ENCODE measurements at places on chromosomes 7 and 10.

- DNase-seq, result no peak
Measured at GRCh38 chr7:13327669-13328068, 640.2 kb downstream of the ARL4A start.

DNA sequence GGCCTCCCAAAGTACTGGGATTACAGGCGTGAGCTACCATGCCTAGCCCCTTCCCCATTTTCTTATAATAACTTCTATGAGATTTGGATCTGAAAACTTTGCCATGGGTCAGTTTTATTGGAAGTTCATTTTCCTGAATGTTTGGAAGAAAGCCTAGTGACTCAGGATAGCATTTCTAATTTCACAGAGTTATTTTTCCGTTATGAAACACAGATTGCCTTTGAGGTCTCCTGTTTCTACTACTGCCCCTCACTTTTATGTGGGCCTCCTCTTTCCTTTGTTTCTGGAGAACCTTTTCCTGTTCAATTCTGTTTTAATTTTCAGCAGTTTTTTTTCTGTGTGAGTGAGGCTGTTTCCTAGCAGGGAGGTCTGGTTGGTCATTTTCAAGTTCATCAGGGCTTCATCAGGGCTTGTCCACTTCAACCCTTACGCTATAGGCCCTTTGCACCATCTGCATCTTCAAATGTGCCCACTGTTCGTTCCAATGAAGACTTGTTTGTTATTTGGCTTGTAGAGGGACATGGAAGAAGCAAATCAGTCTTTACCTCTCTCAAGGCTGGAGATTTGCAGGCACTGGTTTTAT is 58.7 kb downstream of the BMPR1A start:
- no peak for DNase-seq

- DNase-seq, result no peak
Measured at GRCh38 chr7:155756322-155756721, 55.9 kb downstream of the SHH start.

- no peak for DNase-seq
Measured at GRCh38 chr10:112330162-112330561, 43.8 kb upstream of the ACSL5 start.

DNA sequence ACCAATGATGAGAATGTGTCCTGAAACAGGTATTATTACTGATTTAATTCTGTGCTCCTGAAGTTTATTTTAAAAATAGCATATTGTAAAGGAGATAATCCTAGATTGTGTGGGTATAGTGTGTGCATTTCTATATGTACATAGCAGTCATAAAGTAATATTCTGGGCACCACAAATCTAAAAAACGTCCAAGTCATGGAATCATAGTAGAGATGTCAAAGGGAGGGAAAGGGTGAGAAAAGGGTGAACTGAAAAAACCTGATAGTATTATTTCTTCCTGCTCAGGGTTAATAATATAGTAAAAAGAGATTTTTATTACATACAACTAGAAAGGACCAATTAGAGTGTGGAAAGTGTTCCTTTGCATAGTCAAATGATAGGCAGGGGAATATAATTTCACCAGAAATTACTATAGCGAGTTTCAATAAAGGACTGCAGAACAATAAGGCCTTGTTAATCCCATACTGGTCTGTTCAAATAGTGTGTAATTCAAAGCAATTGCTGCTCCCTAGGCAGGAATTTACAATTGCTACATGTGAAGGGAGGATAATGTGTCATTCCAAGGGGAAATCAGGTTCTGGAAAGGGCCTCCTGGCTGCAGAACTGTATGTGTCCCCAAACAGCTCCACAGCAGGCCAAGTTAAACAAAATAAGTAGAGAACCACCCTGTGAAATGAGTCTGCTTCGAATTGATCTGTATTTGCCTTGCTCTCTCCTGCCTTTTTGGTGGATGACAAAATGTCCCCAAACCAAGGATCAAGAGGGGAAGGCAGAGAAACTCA is 42.5 kb upstream of the KMT2E start:
- no peak for DNase-seq
